ENCODE measurements at places on chromosomes 12 and 14. TPM values are rescaled to one million over a fixed set of nuclear protein-coding genes. Genes with fewer than 3 reads are reported as not detected.

Gene CCDC38
- not detected for total RNA-seq

Gene KRT1
- total RNA-seq, result not detected

Gene BAZ1A
- total RNA-seq, result 32.4 TPM

Gene KIF26A
- total RNA-seq, result not detected

Gene TPPP2
- total RNA-seq, result not detected

GRCh38 chr14:93960108-93960475 is 16.3 kb downstream of the ASB2 start:
- DNase-seq, result no peak

GRCh38 chr12:5268424-5269210 is 163.3 kb upstream of the NTF3 start:
- no peak for DNase-seq

DNA sequence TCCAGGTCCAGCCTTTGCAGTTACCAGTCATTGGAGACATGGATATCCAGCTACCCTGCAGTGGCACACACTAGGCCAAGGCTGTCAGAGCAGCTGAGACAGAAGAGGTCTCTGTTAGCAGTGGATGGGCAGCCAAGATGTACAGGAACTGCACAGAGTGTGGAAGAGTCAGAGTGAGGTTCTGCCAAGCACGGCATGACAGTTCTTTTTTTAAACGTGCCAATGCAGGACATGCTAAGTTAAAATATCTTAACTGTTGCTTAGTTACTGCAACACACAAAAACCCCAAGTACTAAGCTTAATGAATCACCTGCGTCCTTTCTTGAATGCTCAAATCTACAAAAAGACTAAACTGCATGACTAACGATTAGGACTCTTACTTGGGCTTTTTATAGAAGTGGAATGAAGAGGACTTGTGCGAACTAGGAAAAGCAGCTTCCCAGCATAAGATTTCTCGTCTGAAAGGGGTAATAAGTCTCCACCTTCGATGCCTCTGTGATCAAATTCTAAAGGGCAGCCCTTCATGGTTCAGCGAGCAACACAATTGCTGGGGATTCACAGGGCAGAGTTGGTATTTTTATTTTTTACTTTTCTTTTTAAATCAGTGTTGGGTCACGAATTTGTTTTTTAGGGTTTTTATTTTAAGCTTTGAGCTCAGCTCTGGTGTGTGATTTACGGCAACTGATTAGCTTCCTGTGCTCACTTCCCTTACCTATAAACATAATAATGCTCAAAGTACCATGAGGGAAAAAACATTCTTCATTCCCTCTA is 20.6 kb downstream of the MAPK1IP1L start:
- peak; percentile 91 for DNase-seq

DNA sequence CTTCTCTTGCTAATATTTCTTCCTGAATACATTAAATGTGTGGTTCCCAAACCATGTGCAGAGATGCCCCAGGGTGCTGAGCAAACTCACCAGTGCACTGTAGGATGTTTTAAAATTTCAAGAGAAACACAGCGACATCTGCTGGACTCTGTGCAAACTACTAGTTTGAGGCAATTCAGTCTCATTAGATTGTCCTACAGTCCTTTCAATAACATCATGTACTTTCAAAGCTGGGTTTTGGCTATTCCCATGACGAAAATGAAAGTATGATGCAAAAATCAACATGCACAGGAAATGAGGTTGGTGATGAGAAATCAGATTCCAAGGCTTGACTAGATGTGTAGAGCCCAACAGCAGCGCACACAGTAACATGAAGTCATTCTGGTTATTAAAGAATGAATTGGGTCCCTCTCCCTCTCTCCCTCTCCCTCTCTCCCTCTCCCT is 66.3 kb downstream of the CLIP1 start:
- DNase-seq, result peak; percentile 79

DNA sequence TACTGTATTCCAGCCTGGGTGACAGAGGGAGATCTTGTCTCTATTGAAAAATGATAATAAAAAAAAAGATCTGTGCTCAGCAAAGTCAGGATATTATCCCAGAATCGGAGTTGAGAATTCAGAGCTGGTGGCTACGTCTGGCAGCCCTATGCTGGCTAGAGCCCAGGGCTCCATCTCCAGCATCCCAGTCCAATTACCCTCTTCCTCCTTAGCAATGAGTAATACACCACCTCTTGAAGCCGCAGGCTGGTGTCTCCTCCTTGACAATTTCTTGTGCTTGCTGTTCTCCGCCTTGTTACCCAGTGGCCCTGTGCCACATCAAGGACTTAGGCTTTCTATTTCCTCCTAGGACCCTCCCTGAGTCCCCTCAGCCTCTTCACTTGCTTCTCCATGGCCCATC is 38.4 kb upstream of the DDX11 start:
- DNase-seq, result no peak

GRCh38 chr12:96361074-96361473 is 39.2 kb downstream of the CDK17 start:
- DNase-seq, result no peak

- no peak for DNase-seq
Measured at GRCh38 chr12:122732170-122732569, 1.5 kb upstream of the HCAR1 start.

DNA sequence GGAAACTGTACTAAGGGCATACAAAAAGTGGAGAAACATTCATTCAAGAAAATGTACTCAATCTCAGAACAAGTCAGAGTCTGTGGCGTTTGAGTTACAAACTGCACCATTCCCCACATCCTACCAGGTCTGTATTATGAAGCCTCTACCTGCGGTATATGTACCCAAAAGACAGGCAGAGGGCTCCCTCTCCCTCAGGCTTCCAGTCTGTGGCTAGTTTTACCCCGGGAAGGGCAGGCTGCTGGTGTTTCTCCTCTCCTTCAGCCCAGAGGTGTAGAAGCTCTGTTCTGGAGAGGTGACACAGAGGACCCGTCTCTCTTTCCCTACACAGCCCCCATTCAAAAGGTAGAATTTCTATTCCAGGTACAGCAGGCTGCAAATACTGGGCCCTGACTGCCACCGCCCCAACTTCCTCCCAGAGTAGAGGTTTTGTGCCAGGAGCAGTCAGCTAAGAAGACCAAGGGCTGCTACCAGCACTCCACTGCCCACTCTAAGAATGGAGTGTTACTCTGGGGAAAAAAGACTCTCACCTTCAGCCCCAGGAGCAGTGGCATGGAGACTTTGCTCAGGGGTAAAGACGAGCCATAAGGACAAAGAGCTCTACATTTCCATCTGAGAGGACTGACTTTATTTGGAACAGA is 39.4 kb downstream of the PARP11 start:
- DNase-seq, result no peak

GRCh38 chr14:105666420-105666819 is 140.0 kb downstream of the TMEM121 start:
- DNase-seq, result no peak

- DNase-seq, result no peak
Measured at GRCh38 chr12:113244478-113244958, 23.3 kb downstream of the TPCN1 start.
